ENCODE measurements at places on chromosomes 2 and 18. TPM values are rescaled to one million over a fixed set of nuclear protein-coding genes. Genes with fewer than 3 reads are reported as not detected.

Gene SPR
- 48.3 TPM for total RNA-seq

Gene SLC38A11
- total RNA-seq = 5.1 TPM

Gene ANO7
- 1.00 TPM for total RNA-seq

Gene MPP4
- 0.77 TPM for total RNA-seq

Gene ATG9A
- total RNA-seq = 35.7 TPM

Gene CCL20
- 112 TPM for total RNA-seq

Gene GMPPA
- total RNA-seq = 76.5 TPM

Gene DOK6
- total RNA-seq = 2.0 TPM

Gene MAP2
- total RNA-seq = 7.2 TPM

Gene ATP6V1B1
- 0.84 TPM for total RNA-seq

Gene IL18R1
- 25.5 TPM for total RNA-seq

Gene ALPP
- 6.5 TPM for total RNA-seq

Gene DYSF
- total RNA-seq = 2.8 TPM

Gene ERMN
- 0.07 TPM for total RNA-seq

Gene EGR4
- 0.23 TPM for total RNA-seq

Gene ASB18
- not detected for total RNA-seq

Gene PRADC1
- total RNA-seq = 26.9 TPM

Gene CGREF1
- 0.28 TPM for total RNA-seq
